ENCODE measurements at places on chromosomes 1 and 21. TPM values are rescaled to one million over a fixed set of nuclear protein-coding genes. Genes with fewer than 3 reads are reported as not detected.

DNA sequence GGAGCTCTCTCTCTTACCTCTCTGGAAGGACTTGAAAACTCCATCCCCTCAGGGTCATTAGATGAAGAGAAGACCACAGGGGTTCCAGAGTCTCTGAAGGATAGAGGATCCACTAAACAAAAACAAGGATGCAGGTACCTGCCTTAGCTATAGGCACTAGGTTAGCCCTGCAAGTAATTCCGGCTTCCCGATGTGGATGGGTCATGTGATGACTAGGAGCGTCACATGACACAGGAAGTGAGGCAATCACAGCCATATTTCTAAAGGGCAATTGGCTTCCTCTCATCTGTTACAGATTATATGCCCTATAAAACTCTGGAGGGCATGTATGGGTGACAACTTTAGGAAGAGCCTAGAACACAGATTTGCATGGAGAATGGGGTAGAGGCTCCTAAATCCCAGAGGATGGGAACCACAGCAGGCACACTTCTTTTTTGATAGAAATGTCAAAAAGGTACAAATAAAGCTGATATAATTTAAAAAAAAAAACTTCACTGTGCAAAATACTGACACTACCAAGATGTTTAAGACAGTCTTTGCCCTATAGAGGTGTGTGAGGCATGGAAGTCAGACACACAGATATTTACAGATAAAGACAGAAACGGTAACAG, 14.1 kb downstream of the ENTREP3 start:
- peaks cover 24% of the 10 kb centered on the region for H3K36me3 ChIP-seq
- no peaks in the 10 kb centered on the region for H3K27me3 ChIP-seq
- peak; percentile 41 for DNase-seq
- peak overlapping the region; percentile 37 for H3K27ac ChIP-seq
- H3K4me1 ChIP-seq, result peaks cover 36% of the 10 kb centered on the region

The TMOD4 gene
- total RNA-seq, result not detected

- DNase-seq, result peak; percentile 74
- H3K4me1 ChIP-seq, result peaks cover 100% of the 10 kb centered on the region
- H3K36me3 ChIP-seq, result peaks cover 5% of the 10 kb centered on the region
Measured at GRCh38 chr1:201739492-201740085, 89.4 kb upstream of the IPO9 start.

The GBP6 gene
- total RNA-seq, result 0.08 TPM

The DCST1 gene
- not detected for total RNA-seq

The HSD11B1 gene
- total RNA-seq, result 4.1 TPM

The RAB25 gene
- not detected for total RNA-seq

- no peaks in the 10 kb centered on the region for H3K4me1 ChIP-seq
- no peaks in the 10 kb centered on the region for H3K36me3 ChIP-seq
- no peak overlapping the region for H3K4me3 ChIP-seq
- no peak overlapping the region for H3K27ac ChIP-seq
- DNase-seq, result no peak
Measured at GRCh38 chr1:48114596-48115382, 107.7 kb upstream of the SLC5A9 start.

DNA sequence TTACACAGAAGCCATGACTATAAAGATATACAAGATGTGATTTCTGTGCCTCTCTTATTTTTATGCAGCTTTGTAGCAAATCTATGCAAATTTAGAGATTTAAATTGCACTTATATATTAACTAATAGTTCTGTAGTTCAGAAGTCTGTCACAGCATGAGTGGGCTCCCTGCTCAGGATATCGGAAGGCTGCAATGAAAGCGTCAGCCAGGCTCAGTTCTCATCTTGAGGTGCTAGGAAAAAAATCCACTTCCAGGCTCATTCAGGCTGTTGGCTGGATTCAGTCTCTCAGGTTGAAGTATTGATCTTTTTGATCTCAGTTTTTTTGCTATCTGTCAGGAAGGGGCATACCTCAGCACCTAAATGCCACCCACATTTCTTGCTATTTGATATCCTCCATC, 487.4 kb upstream of the DEPDC1 start:
- no peaks in the 10 kb centered on the region for H3K36me3 ChIP-seq
- H3K27me3 ChIP-seq, result no peaks in the 10 kb centered on the region
- no peak overlapping the region for H3K4me3 ChIP-seq
- no peaks in the 10 kb centered on the region for H3K4me1 ChIP-seq
- DNase-seq, result no peak
